ENCODE measurements at places on chromosomes 16 and 17. TPM values are rescaled to one million over a fixed set of nuclear protein-coding genes. Genes with fewer than 3 reads are reported as not detected.

DNA sequence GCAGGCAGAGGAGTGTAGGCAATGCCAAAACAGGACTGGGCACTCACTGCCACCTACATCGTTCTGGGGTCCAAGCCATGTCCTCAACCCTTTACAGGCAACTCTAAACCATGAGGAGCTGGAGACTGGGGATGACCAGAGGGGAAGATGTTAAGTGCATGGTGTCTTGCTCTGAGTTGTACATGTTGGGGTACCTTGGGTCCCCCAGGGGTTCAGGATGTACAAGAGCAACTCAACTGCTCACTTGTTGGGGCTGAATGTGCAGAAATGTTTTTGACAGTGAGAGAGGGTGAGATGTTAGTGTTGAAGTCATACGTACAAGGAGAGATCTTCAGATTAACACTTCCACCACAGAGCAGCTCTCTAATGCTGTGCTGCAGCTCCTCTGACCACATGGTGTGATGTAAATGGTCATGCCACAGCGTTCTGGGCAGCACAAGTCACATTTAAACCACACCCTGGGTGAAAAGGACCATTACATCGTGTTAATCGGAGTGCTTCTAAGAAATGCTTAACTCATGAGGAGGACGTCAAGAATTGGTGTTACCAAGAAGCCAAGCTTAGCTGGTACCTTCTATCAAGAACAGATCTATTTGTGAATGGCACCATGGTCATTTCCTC lies 2.4 kb downstream of the CCL18 start:
- no peaks in the 10 kb centered on the region for H3K4me1 ChIP-seq
- DNase-seq: no peak
- no peaks in the 10 kb centered on the region for H3K36me3 ChIP-seq
- no peak overlapping the region for H3K27ac ChIP-seq

GRCh38 chr17:39671651-39672521 lies 3.6 kb downstream of the PNMT start:
- no peak overlapping the region for H3K27ac ChIP-seq
- peaks cover 47% of the 10 kb centered on the region for H3K27me3 ChIP-seq

DNA sequence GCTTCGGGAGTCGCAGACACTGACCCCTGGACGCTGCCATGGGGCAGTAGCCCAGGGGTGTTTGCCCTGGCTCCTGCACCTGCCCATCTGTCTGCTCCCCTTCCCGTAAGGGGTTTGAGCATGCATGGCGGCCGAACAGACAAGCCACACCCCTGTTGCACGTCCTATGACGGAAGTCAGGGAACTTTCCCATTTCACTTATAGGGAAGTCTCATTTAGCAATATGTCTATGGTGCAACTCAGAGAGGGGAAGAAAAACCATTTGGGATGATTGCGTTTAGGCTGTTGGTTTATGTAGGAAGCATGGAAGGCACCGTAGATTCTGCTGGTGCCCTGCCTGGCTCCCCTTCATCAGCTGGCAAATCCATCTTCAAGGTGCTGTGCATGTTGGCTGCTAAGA lies 112.5 kb downstream of the HAPSTR1 start:
- H3K27me3 ChIP-seq: no peaks in the 10 kb centered on the region
- no peak overlapping the region for H3K27ac ChIP-seq
- no peak for DNase-seq
- H3K4me3 ChIP-seq: no peak overlapping the region
- H3K4me1 ChIP-seq: no peaks in the 10 kb centered on the region

GRCh38 chr16:27822529-27822928 lies 241.0 kb downstream of the GSG1L start:
- H3K4me1 ChIP-seq: no peaks in the 10 kb centered on the region
- no peak overlapping the region for H3K4me3 ChIP-seq
- H3K27me3 ChIP-seq: no peaks in the 10 kb centered on the region
- no peak for DNase-seq
- H3K36me3 ChIP-seq: no peaks in the 10 kb centered on the region
- H3K27ac ChIP-seq: no peak overlapping the region

ASPA gene
- total RNA-seq: not detected

Data from neural progenitor cell (in vitro differentiated cells).